ENCODE measurements at places on chromosomes 3 and 15. TPM values are rescaled to one million over a fixed set of nuclear protein-coding genes. Genes with fewer than 3 reads are reported as not detected.

Gene ZIC1
- not detected for total RNA-seq

Gene CCDC13
- 1.4 TPM for total RNA-seq

Gene LDHAL6B
- total RNA-seq = not detected

Gene SNAPC5
- total RNA-seq = 18.3 TPM

Gene IL20RB
- total RNA-seq = 0.25 TPM

Gene PIGB
- 4.3 TPM for total RNA-seq

Gene FGF7
- total RNA-seq = not detected

Gene ARRDC4
- 3.7 TPM for total RNA-seq

Gene NOX5
- total RNA-seq = not detected

Gene CYP1A2
- total RNA-seq = not detected

Gene RBPMS2
- total RNA-seq = 0.12 TPM

Gene MYLK
- not detected for total RNA-seq

Gene PRR20G
- not detected for total RNA-seq

Gene GATA2
- 85.0 TPM for total RNA-seq

Gene CFAP92
- total RNA-seq = not detected

Gene ERC2
- total RNA-seq = 3.8 TPM

Gene RASGRF1
- total RNA-seq = 1.6 TPM

Gene HTR3E
- total RNA-seq = not detected

Gene ANKUB1
- not detected for total RNA-seq

Gene ARHGEF26
- 12.8 TPM for total RNA-seq

Gene TMC3
- not detected for total RNA-seq

Gene FBXL22
- 0.43 TPM for total RNA-seq

Gene PROS1
- total RNA-seq = 13.7 TPM

Gene SIN3A
- total RNA-seq = 44.2 TPM

Gene UTS2B
- not detected for total RNA-seq

Gene ADPRH
- total RNA-seq = not detected

Gene SPESP1
- 0.17 TPM for total RNA-seq

Gene TRIM71
- total RNA-seq = 24.6 TPM

All from G401 (cell line).